Naive thymus-derived CD8-positive, alpha-beta T cell (primary cell): ENCODE measurements at places on chromosomes 7 and 10. TPM values are rescaled to one million over a fixed set of nuclear protein-coding genes. Genes with fewer than 3 reads are reported as not detected.

GRCh38 chr7:30019387-30019786, 7.1 kb downstream of the FKBP14 start:
- DNase-seq, result no peak

DNA sequence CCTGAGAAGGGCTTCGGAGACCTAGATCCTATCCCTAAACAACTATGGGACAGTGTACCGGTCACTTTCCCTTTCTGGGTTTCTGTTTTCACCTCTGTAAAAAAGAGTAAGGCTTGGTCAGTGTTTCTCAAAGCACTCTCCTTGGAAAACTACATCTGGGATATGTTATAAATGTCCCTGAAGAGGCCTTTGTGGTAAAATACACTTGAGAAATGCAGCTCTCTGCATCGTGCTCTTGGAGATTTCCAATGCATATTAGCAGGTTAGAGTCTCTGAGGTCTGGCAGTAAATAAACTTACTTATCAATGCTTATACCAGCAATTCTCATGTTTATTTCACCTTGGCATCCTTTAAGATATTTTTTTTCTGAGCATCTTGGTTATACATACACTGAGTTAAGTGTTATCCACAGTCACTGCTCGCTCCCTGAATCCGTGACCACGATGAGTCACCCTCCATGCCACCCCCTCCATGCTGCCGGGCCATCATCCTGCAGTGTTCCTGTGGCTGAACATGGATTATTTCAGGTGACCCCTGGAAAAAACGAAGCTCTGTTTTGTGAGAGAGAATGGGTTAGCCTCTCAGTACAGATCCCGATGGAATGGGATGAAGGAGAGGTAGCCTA, 3.3 kb upstream of the TBXAS1 start:
- DNase-seq, result no peak

DNA sequence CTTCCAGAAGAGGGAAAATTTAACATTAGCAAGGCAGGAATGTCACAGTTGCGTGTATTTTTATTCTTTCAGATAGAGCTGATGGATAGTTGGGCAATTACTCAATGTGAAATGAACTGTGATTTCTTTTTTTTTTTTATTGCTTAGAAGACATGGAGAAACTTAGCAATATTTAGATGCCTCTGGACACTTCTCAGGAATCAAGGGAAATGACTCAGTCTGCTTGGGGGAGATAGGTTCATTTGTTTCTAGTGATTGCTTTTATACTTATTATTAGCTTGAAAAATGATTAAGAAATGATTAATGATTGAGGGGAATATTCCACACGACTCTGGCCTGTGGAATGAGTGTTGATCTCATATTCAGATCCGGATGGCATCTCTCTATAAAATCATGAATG, 33.1 kb upstream of the TBX20 start:
- no peak for DNase-seq

GRCh38 chr10:34889004-34889869, 74.1 kb upstream of the PARD3 start:
- DNase-seq, result no peak

The PRTFDC1 gene
- total RNA-seq, result 1.8 TPM

- no peak for DNase-seq
Measured at GRCh38 chr7:105173586-105173985, 159.6 kb downstream of the KMT2E start.

The LIPK gene
- not detected for total RNA-seq

DNA sequence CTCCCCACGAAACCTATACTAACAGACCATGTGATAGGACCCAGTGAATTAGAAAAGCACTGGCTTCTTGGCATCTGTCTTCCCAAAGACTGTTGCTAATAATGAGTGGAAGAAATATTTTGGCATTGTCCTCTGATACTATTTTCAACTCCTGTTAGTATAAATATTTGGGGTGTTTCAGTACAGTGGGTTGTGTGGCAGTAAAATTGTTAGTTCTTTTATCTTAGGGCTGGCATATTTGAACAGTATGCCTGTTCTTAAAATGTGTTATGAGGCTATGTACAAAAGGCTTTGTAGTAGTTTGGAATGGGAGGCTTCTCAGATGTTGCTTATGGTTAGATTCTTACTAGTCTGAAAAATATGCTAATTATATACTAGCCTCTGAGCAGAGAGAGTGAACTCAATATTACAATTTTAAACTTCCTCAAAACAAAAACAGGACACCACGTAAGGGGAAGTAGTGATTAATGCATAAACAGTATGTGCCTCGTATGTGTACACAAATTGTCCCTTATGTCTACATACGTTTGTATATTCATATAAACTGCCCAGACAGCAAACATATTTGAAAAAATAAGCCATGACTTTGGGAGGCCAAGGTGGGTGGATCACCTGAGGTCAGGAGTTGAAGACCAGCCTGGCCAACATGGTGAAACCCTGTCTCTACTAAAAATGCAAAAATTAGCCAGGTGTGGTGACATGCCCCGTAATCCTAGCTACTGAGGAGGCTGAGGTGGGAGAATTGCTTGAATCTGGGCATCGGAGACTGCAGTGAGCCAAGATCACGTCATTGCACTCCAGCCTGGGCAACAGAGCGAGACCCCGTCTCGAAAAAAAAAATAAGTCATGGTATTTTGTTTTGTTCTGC, 115.4 kb downstream of the ARID5B start:
- DNase-seq, result no peak

The ZNF316 gene
- total RNA-seq, result 77.9 TPM

The SYT15B gene
- 0.13 TPM for total RNA-seq

DNA sequence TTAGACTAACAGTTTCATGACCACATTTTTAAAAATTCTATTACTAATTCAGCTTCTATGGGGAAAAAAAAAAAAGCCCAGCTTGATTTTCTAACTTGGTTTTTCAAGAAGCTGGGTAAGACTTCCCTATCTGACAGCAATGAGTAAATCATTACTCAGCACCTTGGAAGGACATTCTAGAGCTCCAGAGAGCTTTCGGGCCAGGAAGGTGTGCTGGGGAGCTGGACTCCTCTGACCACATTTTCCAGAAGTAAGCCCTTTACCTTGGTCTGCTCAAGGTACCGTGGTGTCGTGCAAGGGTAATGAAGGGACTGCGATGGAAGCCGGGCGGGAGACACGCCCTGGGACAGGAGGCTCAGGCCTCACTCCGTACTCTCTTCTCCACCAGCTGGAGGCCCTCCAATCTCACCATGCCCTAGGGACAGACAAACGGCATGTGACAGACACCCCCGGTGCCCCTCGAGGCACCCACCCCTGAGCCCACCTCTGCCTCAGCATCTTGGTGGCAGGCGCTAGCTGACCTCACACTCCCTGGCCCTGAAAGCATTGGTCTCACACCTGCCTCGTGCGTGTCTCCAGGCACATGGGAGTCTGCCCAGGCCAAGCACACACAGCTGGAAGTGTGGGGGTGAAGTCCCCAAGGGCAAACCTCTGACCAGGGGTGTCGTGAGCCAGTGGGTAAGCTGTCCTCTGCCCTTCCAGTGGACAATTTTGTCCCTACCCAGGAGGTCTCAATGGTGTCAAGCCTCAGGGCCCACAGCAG, 152.1 kb downstream of the OAT start:
- no peak for DNase-seq

The IRF5 gene
- 2.3 TPM for total RNA-seq

GRCh38 chr7:69465262-69465661, 133.0 kb upstream of the AUTS2 start:
- DNase-seq, result no peak

The CNTNAP2 gene
- total RNA-seq, result 1.5 TPM

The PLEKHS1 gene
- not detected for total RNA-seq

The ACSM6 gene
- not detected for total RNA-seq

The SPDYE6 gene
- total RNA-seq, result not detected

The ANKRD30A gene
- total RNA-seq, result not detected

The SLC13A1 gene
- total RNA-seq, result not detected

GRCh38 chr10:27646604-27647175, 98.9 kb downstream of the MKX start:
- no peak for DNase-seq

The ZNF239 gene
- 4.8 TPM for total RNA-seq

DNA sequence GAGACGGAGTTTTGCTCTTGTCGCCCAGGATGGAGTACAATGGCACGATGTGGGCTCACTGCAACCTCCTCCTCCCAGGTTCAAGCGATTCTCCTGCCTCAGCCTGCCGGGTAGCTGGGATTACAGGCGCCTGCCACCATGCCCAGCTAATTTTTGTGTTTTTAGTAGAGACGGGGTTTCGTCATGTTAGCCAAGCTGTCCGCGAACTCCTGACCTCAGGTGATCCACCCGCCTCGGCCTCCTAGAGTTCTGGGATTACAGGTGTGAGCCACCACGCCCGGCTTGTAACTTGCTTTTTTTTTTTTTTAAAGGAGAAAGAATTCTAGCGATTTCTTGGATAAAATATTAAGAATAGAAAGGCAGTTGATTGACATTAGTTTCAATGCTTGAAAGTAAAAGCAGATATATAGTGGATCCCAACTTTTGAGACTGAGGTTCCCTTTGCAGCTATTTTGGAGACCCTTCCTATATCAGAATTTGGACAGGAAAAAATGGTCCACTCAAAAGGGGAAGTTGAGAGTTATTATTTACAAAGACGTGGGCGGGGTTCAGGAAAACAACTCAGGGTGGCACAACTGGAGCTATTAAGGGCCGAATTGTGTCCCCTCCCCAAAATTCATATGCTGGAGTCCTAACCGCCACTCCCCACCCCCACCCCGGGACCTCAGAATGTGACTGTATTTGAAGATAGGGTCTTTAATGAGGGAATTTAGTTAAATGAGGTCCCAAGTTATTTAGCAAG, 1.3 kb upstream of the ERCC6 start:
- no peak for DNase-seq

The LIMK1 gene
- total RNA-seq, result 14.1 TPM

GRCh38 chr7:16810112-16810511, 5.3 kb upstream of the AGR2 start:
- DNase-seq, result no peak

DNA sequence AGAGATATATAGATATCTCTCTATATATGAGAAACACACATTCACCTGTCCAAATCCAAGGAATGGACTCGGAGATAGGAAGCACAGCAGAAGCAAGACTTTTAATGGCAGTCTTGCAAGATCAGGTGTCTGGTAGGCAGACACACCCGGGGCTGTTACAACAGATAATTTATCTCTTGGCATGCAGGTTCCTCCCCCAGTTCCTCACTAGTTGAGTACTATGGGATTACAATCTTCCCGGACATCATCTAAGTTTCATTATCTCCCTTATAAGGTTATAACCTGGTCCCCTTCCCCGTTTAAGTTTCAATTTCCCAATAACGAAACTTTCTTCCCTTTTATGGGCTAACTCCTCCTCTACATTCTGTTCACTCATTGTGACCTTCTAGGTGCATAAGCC, 399.3 kb downstream of the PPP1R3A start:
- no peak for DNase-seq

- no peak for DNase-seq
Measured at GRCh38 chr7:128948976-128949760, 11.4 kb downstream of the IRF5 start.

DNA sequence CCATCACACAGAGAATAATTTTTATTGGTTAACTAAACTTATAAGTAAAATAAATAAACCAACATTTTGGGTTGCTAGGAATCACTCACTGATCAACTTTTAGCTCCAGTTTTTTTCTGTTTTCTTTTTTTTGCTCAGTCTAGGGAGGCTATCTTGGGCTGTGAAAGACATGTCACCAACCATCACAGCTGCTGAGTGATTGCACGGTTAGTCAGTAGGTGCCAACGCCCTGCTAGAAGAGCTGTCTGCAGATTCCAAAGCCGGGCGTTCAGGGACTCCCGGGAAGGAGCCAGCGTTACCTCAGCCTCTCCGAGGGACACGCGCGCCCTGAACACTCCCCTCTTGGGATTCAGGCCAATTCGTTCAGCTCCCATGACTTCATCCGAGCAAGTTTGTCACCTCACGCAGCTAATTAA, 604 bp upstream of the STAM start:
- DNase-seq, result no peak

DNA sequence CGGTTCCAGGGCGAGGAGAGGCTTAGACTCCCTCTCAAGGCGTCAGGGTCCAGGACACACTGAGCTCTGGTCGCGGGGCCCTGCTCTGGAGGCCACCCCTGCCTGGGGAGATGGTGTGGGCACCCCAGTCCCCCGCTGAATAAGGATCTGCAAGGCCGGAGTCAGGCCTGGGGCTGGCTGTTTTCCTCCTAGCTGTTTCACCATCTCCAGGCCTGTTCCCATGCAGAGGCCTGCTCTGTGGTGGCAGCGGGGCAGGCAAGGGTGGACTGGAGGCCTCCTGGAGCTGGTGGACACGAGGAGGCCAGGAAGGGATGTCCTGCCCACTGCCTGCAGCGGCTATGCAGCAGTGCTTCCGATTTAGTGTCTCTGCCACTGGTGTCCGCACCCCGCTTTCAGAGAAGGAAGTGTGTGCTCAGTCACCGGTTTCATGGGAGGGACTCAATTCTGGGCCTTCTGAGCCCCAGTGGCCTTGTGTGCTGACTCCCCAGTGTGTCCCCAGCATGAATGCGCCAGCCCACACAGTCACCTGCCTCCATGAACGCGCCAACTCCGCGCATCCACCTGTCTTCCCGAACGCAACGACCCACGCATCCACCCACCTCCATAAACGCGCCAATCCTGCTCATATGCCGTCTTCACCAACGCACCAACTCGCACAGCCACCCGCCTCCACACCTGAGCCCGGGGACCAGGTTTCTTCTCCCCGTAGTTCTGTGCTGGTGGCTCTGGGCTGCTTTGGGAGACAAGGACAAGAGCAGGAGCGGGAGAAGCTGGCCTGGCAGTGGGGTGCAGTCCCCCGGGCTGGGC, 14.5 kb upstream of the GPR146 start:
- no peak for DNase-seq

- no peak for DNase-seq
Measured at GRCh38 chr7:155975490-155975889, 163.2 kb upstream of the SHH start.
